ENCODE measurements at places on chromosomes 11 and 22.

DNA sequence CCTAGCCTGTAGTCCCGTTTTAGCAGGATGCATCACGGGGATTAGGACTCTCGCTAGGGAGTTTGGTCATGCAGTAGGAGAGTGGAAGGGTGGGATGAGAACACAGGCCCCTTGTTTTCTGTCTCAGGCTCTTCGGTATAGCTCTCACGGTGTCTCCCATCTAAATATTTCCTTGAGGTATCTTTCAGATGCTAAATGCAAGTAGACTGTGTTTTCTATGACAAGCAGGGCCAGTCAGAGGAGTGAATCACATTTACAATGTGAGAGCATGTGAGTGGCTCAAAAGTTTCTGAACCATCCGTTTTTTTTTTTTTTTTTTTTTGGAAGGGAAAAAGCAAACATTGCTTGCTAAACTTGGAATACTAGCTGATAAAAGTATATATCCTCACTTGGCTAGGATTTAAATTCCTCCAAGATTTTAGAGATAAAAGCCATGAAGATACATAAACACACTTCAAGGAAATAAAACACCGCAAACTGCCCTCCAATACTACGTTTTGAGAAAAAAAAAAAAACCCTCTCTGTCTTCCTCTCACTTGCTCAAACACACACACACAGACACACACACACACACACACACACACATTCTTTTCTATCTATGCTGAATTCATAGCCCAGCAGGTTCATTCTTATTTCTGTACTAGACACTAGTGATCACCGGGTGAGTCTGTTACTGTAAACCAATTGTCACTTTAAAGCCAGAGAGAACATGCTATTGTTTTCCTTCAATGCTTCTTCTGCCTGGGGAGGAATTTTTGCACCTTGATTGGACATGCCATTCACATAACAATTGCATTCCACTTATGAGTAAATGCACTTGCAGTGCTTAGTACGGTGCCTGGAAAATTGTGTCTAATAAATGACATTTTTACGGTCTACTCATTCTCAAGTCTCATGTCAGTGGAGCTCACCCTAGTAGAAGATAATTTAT, 224.6 kb upstream of the CCDC90B start:
- DNase-seq: no peak

GRCh38 chr11:21896216-21896615, 296.7 kb upstream of the ANO5 start:
- no peak for DNase-seq

DNA sequence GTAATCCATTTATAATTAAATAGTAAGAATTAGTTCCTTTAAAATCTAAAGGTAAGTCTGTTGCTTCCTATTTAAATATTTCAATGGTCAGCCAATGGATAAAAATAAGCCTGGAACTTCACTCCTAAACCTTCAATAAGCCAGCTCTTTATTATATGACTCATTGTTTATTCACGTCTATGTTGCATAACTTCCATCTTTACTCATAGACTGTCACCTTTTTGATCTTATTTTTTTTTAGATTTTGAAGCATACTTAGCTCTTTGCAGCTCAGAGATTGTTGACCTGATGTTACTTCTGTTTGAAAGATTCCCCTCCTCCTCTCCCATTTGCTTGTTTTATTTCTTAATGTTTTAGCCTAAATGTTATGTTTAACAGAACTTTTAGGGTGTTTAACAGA, 1571.2 kb upstream of the RAG2 start:
- no peak for DNase-seq

DNA sequence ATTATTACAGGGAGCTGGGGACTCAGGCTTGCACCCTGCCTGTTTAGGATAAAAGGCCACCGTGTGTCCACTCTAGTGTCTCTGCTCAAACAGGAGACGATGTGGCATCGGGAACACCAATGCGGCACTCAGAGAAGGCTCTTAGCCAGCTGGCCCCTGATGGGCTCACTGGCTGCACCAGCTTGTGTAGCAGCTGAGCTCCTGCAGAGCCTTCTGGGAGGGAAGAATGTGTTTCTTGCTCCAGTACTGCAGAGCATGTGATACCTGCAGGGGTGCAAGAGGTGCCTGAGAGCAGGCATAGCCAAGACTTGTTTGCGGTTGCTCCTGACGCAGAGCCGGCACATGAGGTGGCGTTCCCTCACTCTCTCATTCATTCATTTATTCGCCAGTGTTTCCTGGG, 44.4 kb upstream of the KCNQ1OT1 start:
- no peak for DNase-seq

DNA sequence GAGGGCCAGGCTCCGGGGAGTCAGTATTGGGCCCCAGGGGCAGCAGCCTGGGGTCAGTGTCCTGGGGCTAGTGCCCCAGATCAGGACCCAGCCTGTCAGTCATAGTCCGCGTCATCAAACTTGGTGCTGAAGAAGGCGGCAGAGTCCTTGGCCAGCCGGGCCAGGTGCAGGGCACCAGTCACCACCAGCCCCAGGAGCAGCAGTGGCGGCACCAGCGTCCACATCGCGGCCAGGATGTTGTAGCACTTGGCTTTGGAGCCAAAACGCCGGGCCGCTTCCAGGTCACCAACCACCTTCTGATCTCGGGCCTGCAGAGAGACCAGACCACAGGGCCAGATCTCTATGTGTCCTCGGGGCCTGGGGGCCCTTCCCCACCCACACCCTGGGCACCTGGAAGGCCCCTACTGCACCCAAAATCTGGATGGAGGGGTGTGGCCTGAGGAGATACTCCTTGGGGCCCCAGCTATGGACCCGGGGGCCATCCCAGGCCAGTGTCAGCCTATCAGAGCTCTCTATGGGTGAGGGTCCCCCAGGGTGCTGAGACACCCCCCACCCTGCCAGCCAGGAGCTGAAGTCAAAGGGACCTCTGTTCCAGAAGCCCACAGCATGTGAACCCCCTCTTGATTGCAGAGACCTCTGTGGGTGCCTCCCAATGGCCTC, 790 bp downstream of the IFITM5 start:
- no peak for DNase-seq

DNA sequence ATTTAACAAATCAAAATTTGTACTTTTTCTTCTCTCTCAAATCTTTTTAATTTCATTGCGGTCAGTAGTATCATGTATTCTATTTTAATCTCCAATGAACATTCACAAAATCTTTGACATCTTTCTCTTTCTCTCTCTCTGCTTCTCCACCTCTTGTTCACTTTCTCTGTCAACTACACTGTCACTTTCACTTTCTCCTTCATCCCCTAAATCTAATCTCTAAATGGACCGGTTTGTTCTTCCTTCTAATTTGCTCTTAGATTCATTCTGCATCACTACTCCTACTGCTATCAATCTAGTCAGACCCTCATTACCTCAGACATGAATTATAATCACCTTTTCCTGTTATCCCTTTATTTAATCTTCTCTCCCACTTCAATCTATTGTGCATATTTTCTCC, 18.6 kb downstream of the CCDC73 start:
- DNase-seq: no peak

DNA sequence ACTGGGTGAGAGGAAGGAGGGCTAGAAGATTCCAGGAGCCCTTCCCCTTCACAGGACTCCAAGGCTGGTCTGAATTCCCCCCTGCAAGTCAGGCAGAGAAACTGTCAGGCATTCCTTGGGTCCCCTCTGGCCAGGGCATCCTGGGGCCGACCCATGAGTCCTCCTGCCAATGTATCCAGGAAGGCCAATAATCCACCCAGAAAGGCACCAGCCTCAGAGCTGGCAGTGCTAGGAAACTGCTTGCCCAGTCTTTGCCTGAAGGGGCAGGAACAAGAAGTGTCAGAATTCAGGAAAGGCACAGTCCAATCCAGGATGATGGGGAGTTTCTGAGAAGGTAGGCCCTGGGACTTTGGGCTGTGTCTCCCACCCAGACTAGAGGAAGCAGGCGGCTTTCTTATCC, 41.0 kb downstream of the BUD13 start:
- DNase-seq: no peak

Measured in stimulated activated CD4-positive, alpha-beta T cell treated with anti-CD3 and anti-CD28 coated beads, Interleukin-2, amount 100 ng/mL, for 4 hours (primary cell).